ENCODE measurements at places on chromosomes 2 and 18. TPM values are rescaled to one million over a fixed set of nuclear protein-coding genes. Genes with fewer than 3 reads are reported as not detected.

ADD2 gene
- 552 TPM for total RNA-seq

C1QL2 gene
- total RNA-seq = 1.6 TPM

TRIP12 gene
- total RNA-seq = 300 TPM

ABI2 gene
- total RNA-seq = 198 TPM

HAT1 gene
- total RNA-seq = 44.8 TPM

SERPINB12 gene
- not detected for total RNA-seq

ST8SIA5 gene
- total RNA-seq = 31.9 TPM

DLX1 gene
- total RNA-seq = 31.6 TPM
